Stimulated activated CD4-positive, alpha-beta T cell treated with anti-CD3 and anti-CD28 coated beads, Interleukin-1b, Interleukin-23, amount 100 ng/mL, for 24 hours (primary cell): ENCODE measurements at places on chromosomes 7 and 10.

- no peak for DNase-seq
Measured at GRCh38 chr7:6392712-6393666, 54.8 kb downstream of the DAGLB start.

GRCh38 chr10:86234541-86235270 lies 131.9 kb downstream of the GRID1 start:
- DNase-seq = no peak

GRCh38 chr7:34652809-34653208 lies 5.2 kb upstream of the NPSR1 start:
- no peak for DNase-seq

DNA sequence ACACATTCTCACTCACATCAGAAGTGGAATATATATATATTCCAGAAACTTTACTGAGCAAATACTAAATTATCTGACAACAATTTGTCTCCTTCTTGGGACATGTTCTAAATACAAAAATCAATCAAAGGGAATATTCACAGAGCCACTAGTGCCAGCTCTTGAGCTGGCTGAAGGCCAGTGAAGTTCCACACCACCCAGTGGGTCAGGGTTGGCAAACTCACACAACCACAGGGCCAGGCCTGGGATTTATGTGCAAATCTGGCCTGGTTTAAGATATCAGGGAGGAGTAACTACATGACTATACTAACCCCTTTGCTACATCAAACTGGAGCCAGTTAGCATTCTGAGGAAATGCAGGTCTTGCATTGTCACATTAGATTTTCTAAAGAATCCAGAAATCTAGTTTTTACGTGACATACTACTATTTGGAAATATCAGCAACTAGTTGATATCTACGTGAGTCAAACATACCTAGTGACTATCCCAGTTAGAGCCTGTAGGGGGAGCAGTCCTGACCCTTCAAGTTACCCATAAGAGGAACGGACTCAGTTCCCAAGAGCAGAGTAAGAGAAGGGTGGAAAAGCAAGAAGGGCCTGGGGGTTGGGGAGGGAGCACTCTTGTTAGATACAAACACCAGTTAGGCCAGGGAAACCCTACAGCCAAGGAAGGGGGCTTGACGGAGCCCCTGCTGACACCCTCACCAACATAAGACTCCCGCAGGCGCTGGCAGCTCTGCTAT lies 600.4 kb downstream of the KCNMA1 start:
- DNase-seq = no peak

- DNase-seq = no peak
Measured at GRCh38 chr10:73717556-73717955, 19.6 kb upstream of the AGAP5 start.

GRCh38 chr10:70147259-70147625 lies 742 bp upstream of the TYSND1 start:
- DNase-seq = no peak

DNA sequence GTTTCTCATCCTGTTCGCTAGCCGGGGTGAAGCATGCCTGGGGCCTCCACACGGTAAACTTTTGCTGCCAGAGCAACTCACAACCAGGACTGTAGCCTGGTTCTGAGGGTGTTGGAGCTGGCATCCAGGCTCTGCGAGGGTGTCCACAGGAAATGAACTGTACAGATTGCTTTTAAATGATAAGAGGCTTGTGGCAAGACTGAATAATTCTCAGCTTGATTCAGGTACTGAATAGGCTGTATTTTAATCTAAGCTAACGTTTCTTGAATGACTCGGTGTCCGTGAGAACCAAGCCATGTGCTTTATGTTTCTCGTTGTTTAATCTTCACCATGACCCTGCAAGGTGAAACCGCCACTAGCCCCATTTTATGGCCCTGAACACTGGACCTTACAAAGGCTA lies 49.3 kb downstream of the EEPD1 start:
- no peak for DNase-seq

GRCh38 chr7:133411395-133411794 lies 158.5 kb downstream of the EXOC4 start:
- DNase-seq = no peak

DNA sequence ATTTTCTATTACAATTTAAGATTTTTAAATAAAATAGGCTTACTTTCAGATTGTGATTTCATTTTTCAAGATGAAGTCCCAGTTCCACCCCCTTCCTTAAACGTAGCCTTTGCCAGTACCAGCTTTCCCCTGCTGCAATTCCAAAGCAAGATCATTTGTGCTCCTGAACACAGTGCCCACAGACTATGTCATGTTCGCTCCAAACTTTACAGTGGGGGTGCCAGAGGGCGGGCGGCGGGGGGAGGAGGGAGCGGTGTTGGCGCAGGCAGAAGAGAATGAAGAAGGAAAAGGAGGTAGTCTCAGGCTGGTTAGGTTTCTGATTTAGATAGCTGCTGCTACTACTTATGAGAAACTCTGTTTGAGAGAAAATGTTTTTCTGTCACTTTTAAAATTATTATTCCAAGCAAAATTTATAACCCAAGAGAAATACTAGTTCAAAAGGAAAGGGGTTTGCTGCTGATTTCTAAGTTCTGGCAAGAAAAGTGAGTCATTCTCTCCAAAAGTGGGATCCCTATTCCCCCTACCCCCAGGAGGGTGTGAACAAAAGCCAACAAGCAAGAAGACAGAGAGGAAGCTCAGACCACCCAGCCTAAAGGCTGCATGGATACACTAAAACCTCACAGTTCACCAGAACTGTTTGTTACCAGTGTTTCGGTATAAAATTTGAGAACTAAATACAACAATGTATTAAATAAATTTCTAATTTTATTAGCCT lies 109.6 kb downstream of the SRPK2 start:
- DNase-seq = no peak
